ENCODE measurements at places on chromosomes 16 and 17. TPM values are rescaled to one million over a fixed set of nuclear protein-coding genes. Genes with fewer than 3 reads are reported as not detected.
A peak's percentile ranks its signal among the peaks of the same experiment; 100 is the strongest.

The KRTAP4-4 gene
- not detected for total RNA-seq

GRCh38 chr16:85206472-85207356, 94.4 kb upstream of the CIBAR2 start:
- DNase-seq: peak; percentile 62

The AXIN2 gene
- 41.6 TPM for total RNA-seq

The SPATA2L gene
- 18.4 TPM for total RNA-seq

DNA sequence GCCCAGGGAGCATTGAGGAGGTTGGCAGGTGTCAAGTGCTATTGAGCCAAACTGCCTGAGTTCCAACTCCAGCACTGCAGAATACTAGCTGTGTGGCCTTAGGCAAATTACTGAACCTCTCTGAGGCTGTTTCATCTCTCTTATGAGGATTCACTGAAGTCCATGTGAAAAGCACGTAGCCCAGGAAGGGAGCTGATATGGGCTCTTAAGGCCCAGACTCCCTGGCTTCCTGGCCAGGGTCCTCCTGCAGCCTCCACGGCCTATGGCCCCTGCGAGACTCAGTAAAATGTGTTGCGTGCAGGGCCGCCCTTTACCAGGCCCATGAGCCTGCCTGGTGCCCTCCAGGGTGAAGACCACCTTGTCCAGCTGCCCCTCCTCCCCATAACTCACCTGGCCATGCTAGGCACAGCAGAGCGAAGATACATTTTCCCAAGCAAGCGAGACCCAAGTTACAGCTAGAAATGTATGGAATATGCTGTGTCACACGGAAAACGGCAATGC, 133.7 kb upstream of the TNRC6C start:
- no peak for DNase-seq

- peak; percentile 96 for DNase-seq
These were observed at the start of gene PPL for GRCh38 chr16:4936991-4937781. Gene PPL (minus strand): TSS chr16:4937148. CDS start chr16:4937045, 103 bp downstream.
